Fibroblast of skin of left biceps (primary cell): ENCODE measurements at places on chromosomes 7 and 10.

- no peak for DNase-seq
These were observed 107.2 kb upstream of the FOXK1 start for GRCh38 chr7:4574851-4575250.

DNA sequence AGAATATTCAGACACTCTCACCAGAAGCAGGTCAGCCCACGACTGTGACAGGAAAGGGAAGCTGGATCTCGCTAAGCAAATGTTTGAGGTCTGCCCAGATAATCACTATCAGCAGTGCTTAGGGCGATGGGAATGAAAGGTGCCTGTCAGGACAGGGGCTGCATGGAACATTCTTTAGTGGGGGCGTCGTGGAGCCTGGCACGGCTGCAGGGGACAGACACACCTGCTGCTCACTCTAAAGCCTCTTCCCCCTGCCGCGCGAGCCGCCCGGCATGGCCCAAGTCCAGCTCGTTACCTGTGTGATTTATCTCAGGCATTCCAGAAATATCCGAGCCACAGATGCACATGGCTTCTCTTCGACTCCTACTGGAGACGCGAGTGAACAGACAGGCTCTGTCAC is 235.5 kb downstream of the GLRX3 start:
- no peak for DNase-seq

GRCh38 chr7:156652886-156653568 is 12.5 kb downstream of the RNF32 start:
- DNase-seq = no peak

DNA sequence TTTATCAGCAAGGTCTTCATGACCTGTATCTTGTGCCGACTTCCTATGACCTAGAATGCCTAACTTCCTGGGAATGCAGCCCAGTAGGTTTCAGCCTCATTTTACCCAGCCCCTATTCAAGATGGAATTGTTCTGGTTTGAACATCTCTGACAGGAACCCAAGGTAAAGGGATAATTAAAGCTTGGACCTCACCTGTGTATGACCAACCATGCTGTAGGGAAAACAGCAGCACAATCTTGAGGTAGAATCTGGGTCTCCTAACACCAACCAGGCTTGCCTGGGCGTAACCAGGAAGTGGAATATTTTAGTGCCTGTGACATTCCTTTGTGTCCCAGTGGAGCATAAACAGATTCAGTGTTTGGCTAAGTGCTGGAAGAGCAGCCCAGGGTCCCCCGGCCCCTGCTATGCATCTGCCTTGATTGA is 94.1 kb downstream of the PFKFB3 start:
- DNase-seq = no peak

DNA sequence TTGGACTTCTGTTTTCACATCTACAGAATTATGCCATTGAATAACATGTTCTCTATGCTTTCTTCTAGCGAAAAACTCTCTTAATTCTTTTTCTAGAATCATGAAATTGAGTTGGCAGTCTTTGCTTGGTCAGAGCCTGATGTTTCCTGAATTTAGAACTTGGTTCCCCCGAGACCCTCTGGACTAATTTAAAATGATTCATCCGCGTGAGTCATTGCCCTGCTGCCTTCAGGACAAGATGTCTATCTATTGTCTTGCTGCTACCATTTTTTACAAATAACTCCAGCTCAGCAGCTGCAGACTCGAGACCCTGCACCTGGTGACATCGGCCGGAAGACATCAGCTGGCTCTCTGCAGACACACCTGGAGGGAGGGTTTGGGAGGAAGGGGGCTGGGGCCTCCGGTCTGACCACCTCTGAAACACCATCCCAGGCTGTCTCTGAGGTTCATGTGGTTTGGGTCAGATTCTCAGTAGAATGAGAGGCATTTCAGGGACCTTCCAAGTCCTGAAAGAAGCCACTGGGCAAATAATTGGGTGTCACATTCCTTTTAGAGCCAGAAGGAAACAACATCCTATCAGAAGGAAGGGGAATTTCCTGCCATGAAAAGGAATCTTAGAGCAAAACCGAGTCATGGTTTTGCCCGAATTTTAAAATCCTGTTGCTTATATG is 20.9 kb upstream of the KLF6 start:
- DNase-seq = no peak

DNA sequence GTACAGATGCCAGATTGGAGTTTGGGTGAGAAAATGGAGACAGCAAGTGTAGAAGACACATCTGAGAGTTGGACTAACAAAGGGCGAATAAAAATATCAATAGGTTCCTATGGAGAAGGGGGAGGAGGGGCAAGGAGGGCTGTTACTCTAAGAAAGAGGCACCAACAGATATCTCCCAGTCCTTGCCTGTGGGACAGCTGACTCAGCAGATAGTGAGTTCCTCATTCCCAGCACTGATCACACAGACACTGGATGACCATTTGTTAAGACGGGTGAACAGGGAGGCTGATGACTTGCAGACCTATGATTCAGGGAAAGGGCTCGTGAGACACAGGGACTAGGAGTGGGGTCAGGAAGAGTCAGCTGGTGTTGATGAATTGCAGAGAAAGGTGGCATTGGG is 5.7 kb upstream of the PRR15 start:
- DNase-seq = no peak

- no peak for DNase-seq
These were observed 734 bp downstream of the CHST3 start for GRCh38 chr10:71964743-71965515.

DNA sequence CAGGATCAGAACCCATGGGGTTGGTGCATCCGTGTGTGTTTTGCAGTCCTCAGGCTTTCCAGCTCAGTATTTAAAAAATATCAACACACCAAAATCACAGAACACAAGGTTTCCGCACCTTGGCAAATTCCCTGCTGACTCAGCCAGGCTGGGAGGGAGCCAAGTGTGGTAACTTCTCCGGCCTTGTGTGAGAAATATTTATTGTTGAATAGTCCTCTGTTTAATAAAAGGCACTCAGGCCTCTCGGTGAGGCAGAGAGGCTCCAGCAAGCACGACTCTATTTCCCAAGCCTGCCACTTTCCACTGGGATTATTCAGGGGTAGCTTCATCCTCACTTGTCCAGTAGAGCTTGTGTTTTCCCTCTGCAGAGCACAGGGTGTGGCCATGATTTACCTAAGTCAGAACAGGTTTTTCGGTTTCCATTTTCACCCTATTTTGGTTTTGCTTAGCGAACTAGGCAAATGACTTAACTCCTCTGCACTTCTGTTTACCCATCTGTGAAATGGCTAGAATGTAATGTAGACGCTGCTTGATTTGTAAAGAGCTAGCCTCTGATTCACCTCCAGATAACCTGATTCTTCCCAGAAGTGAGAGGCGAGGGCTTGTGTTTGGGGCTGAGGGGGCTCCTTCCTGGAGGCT is 13.0 kb upstream of the CHST15 start:
- DNase-seq = peak; percentile 8

GRCh38 chr10:8705415-8705814 is 650.9 kb downstream of the GATA3 start:
- no peak for DNase-seq

GRCh38 chr10:8049865-8050555 is 4.5 kb upstream of the GATA3 start:
- DNase-seq = no peak

DNA sequence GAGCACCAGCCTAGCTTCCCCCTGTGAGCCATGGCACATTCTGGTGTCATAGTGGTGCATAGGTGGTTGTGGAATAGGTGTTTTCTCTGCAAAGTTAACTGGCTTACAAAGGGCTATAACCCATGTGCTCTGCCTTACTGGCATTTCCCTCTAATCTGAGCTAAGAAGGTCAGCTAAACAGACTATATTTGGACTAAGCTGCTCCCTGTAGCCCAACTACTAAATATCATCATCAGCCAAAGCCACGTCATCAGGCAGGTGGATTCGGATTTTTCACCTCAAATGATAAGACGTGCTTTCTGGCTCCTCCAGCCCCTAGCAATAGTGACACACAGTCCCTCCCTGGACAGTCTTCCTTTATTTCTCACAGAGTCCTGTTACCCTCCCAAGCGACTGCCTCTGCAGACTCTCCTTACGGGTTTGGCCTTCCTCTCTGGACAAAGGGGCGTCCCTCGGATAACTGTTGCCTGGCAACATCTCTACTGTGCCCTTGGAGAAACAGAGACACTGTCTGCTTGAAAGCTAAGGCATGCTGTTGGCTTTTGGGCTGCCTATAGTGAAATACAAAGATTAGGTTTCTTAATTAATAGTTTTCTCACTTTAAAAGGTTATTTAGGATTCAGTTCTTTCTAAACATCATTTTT is 9.1 kb downstream of the SLC13A4 start:
- no peak for DNase-seq

DNA sequence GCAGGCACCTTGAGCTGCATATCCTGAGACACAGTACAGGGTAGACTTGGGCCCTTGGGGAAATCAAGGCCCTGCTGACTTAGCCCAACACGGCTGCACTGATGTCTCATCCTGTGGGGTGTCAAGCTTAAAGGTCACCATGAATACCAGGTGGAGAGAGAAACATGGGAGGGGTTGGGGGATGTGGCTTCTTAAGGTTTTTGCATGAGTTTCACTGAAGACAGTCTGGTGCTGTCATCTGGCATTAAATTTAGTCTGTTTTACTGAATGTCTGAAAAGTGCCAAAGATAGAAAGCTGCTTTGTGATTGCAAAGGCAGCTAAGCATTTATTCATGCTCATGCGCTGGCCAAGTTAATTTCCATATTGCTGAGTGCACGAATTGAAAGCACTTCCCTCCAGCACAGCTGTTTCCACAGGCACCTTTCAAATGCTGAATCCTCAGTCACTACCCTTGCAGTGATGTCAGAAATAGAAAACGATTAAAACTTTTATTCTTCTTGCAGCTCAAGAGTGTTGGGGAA is 102.1 kb downstream of the OSBPL3 start:
- no peak for DNase-seq

- DNase-seq = no peak
These were observed 102.5 kb downstream of the CDK14 start for GRCh38 chr7:90698616-90699015.

DNA sequence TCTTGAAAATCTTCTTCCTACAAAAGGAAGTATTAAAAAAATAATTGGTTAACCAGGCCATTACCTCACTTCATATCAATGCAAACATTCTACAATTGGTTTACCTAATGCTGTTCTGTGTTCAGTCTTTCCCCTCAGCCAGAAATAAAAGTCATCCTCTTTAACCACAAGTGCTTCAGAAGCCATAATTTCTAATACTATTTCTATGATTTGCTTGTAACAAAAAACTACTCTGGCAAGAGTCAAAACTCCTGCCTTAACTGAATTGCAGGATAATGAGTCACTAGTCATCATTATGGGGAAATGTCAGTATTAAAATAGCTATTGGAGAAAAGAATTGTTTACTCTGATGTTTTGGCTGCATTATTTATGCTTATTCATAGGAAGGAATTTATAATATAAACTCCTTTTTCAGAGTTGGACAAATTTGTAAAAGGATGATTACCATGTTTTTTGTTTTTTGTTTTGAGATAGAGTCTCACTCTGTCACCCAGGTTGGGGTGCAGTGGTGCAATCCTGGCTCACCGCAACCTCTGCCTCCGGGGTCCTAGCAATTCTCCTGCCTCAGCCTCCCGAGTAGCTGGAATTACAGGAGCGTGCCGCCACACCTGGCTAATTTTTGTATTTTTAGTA is 55.5 kb upstream of the ODAD2 start:
- peak; percentile 95 for DNase-seq

- DNase-seq = no peak
These were observed 28.8 kb upstream of the SLC26A4 start for GRCh38 chr7:107631588-107632491.

- DNase-seq = no peak
These were observed 54.1 kb upstream of the PPIF start for GRCh38 chr10:79292891-79293746.
